ENCODE measurements at places on chromosomes 12 and 14.

GRCh38 chr14:38522724-38523123, 266.8 kb upstream of the CLEC14A start:
- DNase-seq, result no peak

- DNase-seq, result no peak
Measured at GRCh38 chr12:113204804-113205203, 16.5 kb upstream of the TPCN1 start.

DNA sequence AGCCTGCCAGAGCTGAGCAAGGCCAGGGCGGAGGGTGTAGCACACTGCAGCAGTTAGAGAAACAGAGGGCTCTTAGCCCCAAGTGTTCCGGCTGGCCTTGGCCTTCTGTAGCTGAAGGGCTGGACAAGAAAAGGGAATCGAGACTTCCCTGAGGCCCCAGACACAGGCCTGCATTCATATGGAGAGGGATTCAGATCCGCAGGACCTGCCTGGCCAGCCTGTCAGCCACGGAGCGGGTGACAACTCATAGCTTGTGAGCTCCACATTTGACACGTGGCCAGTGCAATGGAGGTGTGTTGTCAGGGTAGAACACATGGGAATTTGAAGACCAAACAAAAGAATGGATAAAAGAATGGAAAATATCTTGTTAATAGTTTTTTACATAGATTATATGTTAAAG, 182.2 kb upstream of the GSC start:
- no peak for DNase-seq

GRCh38 chr12:113289361-113289760, 45.5 kb downstream of the SLC8B1 start:
- no peak for DNase-seq
